ENCODE measurements at places on chromosomes 6 and 20.

DNA sequence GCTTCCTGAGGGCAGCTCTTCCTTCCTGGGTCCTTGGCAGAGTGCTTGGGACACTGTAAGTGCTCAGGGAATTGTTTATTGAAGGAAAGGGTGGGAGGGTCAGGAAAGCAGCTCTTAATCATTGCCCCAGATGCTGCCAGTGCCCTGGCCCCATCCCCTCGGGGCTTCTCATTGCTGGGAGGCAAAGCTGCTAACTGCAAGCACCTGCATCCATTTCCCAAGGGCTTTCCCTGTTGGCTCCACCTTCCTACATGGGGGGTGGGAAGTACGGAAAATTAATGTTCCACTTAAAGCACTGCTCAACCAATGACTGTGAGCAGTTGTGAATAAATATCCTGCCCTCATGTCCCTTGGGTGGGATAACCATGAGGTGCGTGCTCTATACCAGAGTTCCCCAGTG lies 56.4 kb downstream of the NDUFAF5 start:
- no peak for DNase-seq

GRCh38 chr6:105769197-105769596 lies 316.9 kb upstream of the PRDM1 start:
- no peak for DNase-seq

DNA sequence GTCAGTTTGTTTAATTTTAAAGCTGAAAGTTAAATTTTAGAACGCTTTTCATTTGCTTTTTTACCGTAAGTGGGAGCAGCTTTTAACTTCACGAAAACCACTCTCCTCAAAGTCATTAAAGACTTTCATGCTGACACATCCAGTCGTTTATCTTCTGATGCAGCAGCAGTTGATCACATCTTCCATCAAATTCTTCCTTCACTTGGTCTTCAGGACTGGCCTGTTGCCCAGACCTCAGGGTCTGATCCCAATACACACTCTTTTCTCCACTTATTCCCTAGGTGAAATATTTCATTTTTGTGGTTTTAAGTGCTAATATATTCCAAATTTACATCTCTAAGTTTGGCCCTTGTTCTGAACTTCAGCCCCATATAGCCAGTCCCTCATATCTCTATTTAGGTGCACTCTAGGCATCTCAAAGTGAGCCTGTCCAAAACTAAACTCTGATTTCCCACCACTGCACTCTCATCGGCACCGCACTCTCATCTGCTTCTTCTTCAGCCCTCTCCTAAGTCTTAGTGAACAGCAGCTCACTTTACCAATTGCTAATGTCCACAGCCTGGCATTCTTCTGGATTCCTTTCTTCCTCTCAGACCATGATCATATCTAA lies 20.4 kb downstream of the AFDN start:
- no peak for DNase-seq

DNA sequence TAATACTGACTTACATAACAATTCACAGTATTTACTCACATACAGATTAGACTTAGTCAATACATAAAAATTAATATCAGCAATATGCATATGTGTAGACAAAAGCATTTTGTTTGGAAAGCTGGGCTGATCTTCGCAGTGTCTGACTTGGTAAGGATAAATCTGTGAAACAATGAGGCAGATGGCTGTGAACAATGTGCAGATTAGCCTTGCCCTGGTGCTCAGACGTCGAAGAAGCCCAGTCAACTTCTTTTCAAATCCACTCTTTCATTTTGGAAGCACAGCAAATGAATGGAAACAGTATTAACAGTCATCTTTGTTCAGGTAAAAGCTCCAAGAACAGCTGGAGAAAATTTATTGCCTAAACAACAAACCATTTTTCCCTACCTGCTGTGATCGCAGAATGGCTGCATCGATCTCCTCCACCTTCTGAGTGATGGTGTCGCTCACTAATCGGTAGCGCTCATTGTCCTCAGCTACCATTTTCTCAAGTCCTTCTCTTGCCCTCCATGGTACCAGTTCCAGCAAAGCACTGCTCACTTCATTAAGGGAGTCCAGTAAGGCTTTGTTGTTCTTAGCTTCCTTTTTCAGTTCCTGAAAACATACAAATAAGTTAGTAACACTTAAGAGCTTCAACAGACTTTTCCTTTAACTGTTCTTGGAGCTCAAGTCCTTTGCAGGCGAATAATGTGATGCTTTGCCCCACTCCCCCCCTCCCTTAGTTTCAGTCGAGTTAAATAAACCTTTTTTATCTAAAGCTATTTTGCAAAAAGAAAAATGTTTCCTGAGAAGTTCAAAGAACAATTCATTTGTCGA lies 116.5 kb downstream of the DST start:
- no peak for DNase-seq

- peak; percentile 92 for DNase-seq
Measured at GRCh38 chr6:33589731-33590530, 9.9 kb upstream of the BAK1 start.
